ENCODE measurements at places on chromosomes 7 and 10. TPM values are rescaled to one million over a fixed set of nuclear protein-coding genes. Genes with fewer than 3 reads are reported as not detected.

- no peaks in the 10 kb centered on the region for H3K27me3 ChIP-seq
- H3K36me3 ChIP-seq = no peaks in the 10 kb centered on the region
- H3K4me3 ChIP-seq = no peak overlapping the region
- no peaks in the 10 kb centered on the region for H3K4me1 ChIP-seq
- DNase-seq = no peak
Observed at GRCh38 chr7:16114633-16115032, 306.7 kb downstream of the CRPPA start.

- no peaks in the 10 kb centered on the region for H3K27me3 ChIP-seq
- no peaks in the 10 kb centered on the region for H3K36me3 ChIP-seq
- no peak overlapping the region for H3K4me3 ChIP-seq
- no peak overlapping the region for H3K27ac ChIP-seq
- peaks cover 17% of the 10 kb centered on the region for H3K4me1 ChIP-seq
- DNase-seq = no peak
Observed at GRCh38 chr10:52774600-52775106, 2.1 kb upstream of the MBL2 start.

The SORBS1 gene
- total RNA-seq = 5.0 TPM

DNA sequence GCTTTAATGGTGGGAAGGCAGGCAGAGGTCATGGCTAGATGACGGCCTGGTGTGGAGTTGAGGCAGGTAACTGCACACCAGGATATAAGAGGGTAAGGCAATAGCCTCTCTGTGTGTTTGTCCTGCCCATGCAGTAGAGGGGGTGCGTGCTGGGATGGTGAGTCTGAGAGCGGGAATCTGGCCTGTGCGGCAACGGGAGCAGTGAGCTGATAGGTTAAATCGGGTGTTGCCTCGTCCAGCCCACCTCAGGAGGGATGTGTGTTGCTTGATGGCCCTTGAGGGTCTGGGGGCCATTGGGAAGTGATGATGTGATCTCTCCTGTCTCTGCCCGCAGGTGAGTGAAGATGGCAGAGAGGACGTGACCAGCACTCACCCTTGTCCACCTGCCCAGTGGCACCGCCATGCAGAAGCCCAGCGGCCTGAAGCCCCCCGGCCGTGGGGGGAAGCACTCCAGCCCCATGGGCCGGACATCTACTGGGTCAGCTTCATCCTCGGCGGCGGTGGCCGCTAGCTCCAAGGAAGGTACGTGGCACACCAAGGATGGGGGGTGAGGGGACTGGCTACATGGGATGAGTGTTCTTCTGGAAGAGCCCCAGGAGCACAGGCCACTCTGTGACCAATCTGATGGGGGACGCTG lies 28.1 kb downstream of the CLIP2 start:
- peaks cover 10% of the 10 kb centered on the region for H3K4me1 ChIP-seq
- H3K27ac ChIP-seq = no peak overlapping the region
- no peak for DNase-seq
- H3K27me3 ChIP-seq = no peaks in the 10 kb centered on the region

DNA sequence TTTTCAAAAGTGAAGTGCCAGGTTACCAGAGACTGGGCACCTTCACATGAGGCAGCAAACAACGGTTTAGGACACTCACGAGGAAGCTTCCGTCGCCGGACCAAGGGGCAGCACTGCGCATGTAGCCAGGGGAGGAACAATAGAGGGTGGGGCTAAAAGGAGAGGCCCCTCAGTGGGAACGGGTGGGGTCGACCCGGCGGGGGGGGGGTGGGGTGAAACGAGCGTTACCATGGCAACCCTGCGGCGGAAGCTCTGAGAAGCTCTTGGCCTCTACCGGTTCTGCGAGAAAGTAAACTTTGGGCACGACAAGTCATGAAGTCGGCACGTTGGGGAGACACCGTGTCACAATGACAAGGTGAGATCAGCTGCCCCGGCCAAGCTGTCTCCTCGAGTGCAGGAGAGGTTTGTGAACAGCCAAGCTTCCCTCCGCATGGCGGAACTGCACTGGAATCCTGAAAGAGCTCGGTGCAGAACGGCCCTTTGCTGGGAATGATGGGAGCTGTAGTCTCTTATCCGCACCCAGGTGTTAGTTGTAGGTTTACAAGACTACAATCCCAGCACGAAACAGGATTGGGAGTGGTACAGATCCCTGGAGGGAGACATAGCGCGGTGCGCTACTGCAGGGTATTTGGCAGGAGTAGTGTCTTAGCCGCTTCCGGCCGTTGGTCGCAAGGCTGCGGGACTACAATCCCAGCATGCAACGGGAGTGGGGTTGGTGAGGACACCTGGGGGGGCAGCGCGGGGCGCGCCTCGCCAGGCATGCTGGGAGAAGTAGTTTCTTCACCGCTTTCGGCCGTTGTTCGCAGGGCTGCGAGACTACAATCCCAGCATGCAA lies 72.8 kb upstream of the ZNF722 start:
- no peak overlapping the region for H3K27ac ChIP-seq
- no peaks in the 10 kb centered on the region for H3K4me1 ChIP-seq
- H3K27me3 ChIP-seq = no peaks in the 10 kb centered on the region

The HABP2 gene
- not detected for total RNA-seq

- no peak for DNase-seq
- H3K4me1 ChIP-seq = no peaks in the 10 kb centered on the region
- H3K4me3 ChIP-seq = no peak overlapping the region
- no peak overlapping the region for H3K27ac ChIP-seq
- H3K36me3 ChIP-seq = no peaks in the 10 kb centered on the region
Observed at GRCh38 chr10:118012952-118013525, 33.7 kb downstream of the RAB11FIP2 start.

DNA sequence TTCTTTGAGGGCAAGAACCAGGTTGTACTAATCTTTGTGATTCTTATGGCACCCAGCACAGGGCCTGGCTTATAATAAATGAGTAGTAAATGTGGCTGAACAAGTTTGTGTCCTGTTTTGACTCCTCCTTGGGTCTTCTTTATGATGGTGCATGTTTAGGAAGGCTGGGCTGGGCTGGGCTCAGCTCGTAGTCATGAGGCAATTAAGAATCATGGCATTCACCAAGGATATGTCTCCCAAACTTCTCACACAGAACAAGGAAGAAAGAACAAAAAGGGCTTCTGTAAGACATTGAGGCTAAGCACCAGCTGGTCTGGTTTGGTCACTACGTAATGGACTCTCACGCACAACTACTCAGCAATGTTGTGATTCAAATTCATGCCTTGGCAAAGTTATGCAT lies 30.5 kb upstream of the YAE1 start:
- H3K4me1 ChIP-seq = no peaks in the 10 kb centered on the region
- peaks cover 67% of the 10 kb centered on the region for H3K27me3 ChIP-seq
- no peak overlapping the region for H3K4me3 ChIP-seq
- no peak for DNase-seq

DNA sequence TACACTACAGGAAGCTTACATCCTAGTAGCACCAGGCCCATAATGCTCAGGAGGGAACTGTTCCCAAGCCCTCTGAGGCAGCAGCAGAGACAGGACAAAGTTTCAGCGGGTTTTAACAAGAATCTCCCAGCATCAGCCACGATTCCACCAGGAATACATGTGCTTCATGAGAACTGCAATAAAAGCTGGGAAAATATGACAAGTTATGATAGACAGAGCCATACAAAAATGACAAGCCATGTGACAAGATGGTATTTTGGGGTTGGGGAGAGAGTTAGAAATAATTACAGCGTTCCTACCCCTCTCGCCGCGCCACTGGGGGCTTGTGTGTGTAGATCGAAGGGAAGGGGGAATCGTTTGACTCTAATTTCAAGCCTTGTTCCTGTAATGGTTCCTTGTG lies 112.7 kb upstream of the CTBP2 start:
- H3K27me3 ChIP-seq = no peaks in the 10 kb centered on the region
- DNase-seq = no peak
- no peak overlapping the region for H3K27ac ChIP-seq

- no peak for DNase-seq
- no peak overlapping the region for H3K4me3 ChIP-seq
- H3K27ac ChIP-seq = no peak overlapping the region
- peaks cover 77% of the 10 kb centered on the region for H3K27me3 ChIP-seq
Observed at GRCh38 chr7:45699015-45699309, 124.8 kb downstream of the ADCY1 start.

The HECTD2 gene
- total RNA-seq = 3.2 TPM

- no peaks in the 10 kb centered on the region for H3K27me3 ChIP-seq
- no peak overlapping the region for H3K27ac ChIP-seq
- no peak for DNase-seq
Observed at GRCh38 chr10:126402721-126403695, 14.7 kb upstream of the ADAM12 start.

DNA sequence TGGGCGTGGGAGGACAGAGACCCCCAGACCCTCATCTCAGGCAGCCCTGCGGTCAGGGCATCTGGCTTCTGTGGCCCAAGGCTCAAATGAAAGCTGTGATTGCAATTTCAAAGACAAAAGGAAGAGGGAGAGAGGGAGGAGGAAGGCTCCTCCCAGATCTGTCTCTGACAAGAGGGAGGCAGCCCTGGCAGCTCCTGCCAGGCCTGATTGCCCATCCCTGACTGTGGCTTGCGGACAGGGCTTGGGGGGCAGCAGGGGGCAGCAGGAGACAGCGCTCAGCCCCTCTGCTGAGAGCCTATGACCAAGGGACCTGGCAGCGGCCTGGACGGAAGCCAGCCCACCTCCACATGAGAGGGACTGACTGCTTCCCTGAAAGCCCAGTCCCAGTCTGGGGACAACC lies 91.8 kb downstream of the PTPRN2 start:
- no peak overlapping the region for H3K4me3 ChIP-seq
- H3K27me3 ChIP-seq = peaks cover 71% of the 10 kb centered on the region
- no peak overlapping the region for H3K27ac ChIP-seq
- no peaks in the 10 kb centered on the region for H3K36me3 ChIP-seq
- H3K4me1 ChIP-seq = no peaks in the 10 kb centered on the region

Data from PC-9 (cell line).